ENCODE measurements at places on chromosomes 1 and 21.

DNA sequence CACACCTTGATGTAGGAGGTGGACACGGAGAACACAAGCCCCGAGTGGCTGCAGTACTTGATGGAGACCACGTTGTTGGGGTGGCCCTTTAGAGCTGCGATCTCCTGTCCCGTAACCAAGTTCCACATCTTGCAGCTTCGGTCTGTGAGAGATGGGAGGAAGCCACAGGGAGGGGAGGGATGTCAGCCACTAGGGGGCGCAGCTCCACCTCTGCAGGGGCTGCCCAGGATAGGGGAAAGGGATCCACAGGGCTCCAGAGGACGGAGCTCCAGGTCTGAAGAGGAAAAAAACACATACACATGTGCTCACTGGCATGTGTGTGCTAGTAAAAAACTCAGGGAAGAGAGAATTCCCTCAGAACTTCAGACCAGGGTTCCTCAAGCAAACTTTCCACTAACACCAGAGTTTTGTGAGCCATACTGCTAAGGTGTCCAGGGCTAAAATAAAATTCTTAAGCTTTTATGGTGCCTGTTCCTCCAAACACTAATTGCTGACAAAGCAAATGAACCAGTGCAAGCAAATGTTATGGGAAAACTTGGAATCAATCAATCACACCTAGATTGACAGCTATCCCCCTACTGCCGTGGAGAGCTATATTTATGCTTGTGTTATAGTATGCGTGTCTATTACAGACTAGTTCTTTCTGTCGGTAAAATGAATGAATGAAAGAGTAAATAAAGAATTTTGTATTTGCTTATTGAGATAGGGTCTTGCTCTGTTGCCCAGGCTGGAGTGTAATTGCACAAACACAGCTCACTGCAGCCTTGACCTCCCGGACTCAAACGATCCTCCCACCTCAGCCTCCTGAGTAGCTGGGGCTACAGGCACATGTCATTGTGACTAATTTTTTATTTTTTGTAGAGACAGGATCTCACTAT lies 43.7 kb downstream of the KIF21B start:
- peak; percentile 90 for DNase-seq

DNA sequence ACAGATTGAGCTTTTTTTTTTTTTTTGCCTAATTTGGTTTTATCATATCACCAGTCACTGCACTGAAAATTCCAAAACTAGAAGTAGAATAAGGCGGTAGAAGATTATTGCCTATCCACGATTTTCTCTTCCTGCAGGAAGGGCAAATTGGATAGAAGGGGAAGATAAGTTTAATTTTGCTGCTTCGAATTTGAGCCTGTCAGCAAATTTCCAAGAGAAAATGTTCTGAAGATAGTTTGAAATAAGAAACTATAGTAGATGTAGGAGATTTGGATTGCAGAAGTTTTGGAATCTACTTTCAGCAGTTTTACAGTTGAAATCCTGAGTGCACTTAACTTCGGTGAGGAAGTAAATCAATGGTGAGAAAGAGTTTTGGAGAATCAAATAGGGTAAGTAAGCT lies 164.9 kb downstream of the PTBP2 start:
- no peak for DNase-seq

GRCh38 chr1:189619682-189620332 lies 857.9 kb downstream of the BRINP3 start:
- no peak for DNase-seq

DNA sequence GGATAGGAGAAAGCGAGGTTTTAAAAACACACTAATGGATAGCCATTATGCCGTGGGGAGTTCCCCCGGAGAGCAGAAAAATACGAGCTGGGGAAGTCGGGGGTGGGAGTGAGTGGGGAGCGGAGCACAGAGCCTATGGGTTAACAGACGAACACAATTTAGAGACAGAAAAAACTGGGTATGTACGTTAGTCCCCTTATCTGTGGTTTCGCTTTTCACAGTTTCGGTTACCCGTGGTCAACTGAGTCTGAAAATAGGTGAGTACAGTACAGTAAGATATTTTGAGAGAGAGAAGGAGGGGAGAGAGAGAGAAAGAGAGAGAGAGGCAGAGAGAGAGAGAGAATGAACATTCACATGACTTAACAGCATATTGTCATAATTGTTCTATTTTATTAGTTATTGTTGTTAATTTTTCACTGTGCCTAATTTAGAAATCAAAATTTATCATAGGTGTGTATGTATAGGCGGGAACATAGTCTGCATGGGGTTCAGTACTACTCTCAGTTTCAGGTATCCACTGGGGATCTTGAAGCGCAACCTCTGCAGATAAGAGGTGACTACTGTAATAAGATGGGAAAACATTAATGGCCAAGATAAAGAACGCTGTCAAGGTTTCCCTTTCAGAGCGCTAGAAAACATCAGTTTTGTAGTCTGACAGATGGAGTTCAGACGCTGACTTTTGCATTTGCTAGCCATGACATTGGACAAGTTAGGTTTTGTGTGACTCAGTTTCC lies 125.6 kb upstream of the LMO4 start:
- DNase-seq = no peak

GRCh38 chr1:22452481-22452957 lies 868 bp downstream of the ZBTB40 start:
- DNase-seq = no peak

DNA sequence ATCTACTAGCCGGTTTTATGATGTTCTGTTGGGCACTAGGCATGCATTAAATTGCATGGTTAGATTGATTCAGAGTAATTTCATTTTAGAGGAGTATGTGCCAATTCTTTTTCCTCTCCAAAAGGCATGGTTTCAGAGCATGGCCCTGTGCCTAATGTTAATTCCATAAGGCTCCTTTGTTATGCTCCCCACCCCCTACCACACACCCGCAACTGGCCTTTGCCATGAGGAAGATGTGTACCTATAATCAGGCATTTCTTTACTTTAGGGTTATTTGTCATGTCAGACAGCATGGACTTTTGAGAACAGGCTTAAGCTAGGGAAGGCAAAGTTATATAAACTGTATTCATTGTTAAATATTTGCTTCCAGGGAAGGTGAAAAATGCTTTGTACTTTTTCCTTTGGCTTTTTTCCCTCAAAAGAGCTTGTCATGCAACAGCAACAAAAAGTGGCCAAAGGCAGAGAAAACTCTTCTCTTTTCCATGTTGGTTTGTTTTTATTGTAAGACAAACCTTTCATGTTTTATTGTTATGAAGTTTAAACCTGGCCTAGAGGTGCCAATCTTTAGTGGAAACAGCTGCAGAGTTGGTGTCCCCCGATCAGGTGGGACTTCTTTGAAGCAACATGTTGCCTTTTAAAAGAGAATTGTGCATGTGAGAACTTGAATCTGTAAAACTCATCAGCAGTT lies 24.3 kb upstream of the NBL1 start:
- DNase-seq = no peak

GRCh38 chr1:53350853-53351767 lies 23.2 kb upstream of the LRP8 start:
- DNase-seq = peak; percentile 10

- peak; percentile 89 for DNase-seq
Observed at GRCh38 chr1:169893645-169894423, at the start of gene SCYL3. SCYL3 (minus strand) TSS chr1:169893896; CDS start chr1:169888840, 5,056 bp downstream.

GRCh38 chr1:150562446-150563339 lies 13.5 kb downstream of the ADAMTSL4 start:
- peak; percentile 83 for DNase-seq

DNA sequence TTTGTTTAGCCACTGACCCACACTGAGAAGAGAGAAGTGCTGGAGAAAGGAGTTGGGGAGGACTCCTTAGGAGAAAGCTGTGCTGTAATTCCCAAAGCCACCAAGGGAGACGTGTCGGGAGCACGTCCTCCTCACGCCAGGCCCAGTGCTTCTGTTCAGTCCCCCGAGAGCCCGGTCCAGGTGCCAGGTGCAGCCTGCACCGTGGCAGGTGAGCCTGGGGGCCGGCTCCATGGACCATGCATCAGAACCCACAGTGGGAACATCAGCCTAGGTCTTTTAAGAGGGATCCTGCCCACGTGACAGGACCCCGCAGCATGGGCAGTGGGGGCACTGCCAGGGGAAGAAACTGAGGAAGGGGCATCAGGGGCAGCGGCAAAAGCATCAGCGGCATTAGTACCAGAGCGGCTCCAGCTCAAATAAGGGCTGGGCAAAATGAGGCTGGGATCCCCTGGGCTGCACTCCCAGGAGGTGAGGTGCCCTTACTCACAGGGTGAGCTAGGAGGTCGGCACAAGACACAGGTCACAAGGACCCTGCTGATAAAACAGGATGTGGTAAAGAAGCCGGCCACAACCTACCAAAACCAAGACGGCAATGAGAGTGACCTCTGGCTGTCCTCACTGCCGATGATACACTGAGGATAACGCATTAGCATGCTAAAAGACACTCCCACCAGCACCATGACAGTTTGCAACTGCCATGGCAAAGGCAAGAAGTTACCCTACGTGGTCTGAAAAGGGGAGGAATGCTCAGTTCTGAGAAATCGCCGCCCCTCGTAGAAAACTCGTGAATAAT lies 24.6 kb upstream of the PRDM15 start:
- no peak for DNase-seq

DNA sequence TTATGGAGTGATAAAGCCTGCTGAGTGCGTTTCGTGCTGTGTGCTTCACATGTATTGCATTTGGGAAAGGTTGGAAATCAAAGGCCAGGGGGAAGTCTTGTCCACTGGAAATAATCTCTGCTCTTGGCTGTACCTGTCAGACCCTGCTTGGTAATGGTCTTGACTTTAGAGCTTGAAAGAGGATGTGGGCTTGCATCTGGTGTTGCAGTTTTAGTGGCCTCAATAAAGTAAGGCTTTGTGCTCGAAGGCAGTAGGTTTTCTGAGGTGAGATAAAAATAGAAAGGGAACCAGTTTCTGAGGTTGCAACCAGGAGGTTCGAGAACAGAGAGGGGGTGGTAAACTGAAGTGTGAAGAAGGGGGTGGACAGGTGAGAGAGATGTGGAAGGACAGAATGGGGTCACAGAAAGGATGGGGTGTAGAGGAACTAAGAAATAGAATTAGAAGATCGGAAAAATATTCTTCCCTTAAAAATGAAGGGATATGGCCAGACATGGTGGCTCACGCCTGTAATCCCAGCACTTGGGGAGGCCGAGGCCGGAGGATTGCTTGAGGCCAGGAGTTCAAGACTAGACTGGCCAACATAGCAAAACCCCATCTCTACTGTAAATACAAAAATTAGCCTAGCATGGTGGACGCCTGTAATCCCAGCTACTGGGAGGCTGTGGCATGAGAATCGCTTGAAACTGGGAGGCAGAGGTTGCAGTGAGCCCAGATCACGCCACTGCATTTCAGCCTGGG lies 1.5 kb downstream of the S100PBP start:
- DNase-seq = no peak

- DNase-seq = no peak
Observed at GRCh38 chr1:84402501-84402900, 4.2 kb downstream of the DNASE2B start.

DNA sequence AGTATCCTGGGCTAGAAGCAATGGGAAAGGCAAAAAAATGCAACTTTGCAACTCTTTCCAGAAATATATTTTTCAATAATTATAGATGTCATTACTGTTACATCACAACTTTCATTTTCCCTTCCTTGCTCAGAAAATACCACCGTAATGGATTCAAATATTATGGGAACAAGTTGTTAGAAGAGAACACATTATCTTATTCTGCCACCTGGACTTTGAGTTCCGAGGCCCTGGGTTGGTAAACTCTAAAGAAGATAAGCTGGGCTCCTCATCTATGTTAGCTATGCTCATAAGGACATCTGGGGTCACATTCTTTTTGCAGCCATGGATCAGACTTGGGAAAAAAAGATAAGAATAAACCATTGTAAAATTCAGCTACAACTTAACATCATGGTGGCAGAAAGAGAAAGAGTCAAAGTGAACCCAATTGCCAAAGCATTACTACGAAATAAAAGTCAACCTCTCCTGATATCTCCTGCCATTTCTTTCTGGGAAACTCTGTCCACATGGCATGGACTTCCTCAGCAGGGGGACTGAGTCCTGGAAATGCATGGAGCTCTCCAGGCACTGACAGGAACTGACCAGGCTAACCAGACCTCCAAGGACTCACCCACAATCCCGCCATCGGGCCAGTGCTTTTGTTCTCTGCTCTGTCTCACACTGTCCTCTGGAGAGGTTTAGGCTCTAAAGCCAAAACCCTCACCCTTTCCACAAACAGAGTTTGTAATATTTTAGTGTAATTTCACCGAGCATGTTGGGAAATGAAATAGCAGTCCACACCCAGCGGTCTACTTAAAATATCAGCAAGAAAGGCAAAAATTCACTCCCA lies 499.1 kb upstream of the RUNX1 start:
- DNase-seq = no peak

- DNase-seq = no peak
Observed at GRCh38 chr1:24992124-24992760, 62.2 kb upstream of the RUNX3 start.

DNA sequence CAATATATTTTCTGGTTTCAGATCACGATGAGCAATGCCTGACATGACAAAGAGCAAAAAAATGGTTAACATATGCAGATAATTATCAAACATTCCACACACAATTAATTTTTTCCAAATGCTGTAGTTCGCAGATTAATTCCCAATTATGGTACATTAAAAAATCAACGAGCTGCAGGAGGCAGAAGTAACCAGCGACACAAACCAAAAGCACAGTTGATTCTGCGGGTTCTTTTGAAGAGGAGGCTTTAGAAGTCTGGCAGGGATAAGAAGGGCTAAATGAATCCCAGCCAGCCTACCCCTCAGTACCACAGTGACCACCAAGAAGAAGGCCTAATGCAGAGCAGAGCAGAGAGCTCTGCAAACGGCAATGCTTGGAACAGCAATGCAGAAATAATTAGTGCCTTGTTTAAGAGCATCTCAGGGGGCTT lies 17.0 kb upstream of the KNCN start:
- DNase-seq = no peak

DNA sequence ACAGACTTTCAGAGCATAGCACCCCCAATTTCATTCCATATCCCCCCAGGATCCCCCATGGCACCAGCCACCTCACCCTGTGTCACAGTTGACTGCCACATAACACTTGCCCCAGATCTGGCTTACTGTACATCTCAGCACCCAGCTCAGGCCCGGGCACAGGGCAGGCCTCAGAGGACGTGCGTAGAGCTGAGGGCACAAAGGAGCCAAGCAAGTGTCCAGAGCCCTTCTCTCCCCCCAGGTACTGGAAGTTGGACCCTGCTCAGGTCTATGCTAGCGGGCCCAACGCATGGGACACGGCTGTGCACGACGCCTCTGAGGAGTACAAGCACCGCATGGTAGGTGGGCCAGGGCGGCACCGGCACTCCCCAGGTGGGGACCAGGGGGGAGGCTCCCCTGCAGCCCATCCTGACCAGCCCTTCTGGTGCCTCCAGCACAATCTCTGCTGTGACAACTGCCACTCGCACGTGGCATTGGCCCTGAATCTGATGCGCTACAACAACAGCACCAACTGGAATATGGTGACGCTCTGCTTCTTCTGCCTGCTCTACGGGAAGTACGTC lies 8.0 kb upstream of the SYTL1 start:
- no peak for DNase-seq

GRCh38 chr1:10387677-10388386 lies 11.0 kb upstream of the PGD start:
- no peak for DNase-seq

- peak; percentile 69 for DNase-seq
Observed at GRCh38 chr1:234125283-234125682, 220.8 kb downstream of the SLC35F3 start.

- DNase-seq = no peak
Observed at GRCh38 chr1:113617438-113618141, 141.7 kb downstream of the PHTF1 start.

- peak; percentile 86 for DNase-seq
Observed at GRCh38 chr1:36703526-36704208, 221.0 kb upstream of the CSF3R start.

GRCh38 chr1:19460535-19461219 lies 24.7 kb downstream of the CAPZB start:
- no peak for DNase-seq

Data from stimulated activated CD8-positive, alpha-beta memory T cell treated with anti-CD3 and anti-CD28 coated beads, Interleukin-4, amount 100 ng/mL, for 48 hours (primary cell).